ENCODE measurements at places on chromosomes 16 and 17.

- no peak for DNase-seq
These were observed 225.5 kb downstream of the LGALS9B start for GRCh38 chr17:20241855-20242254.

GRCh38 chr16:82133798-82134197, 36.2 kb downstream of the MPHOSPH6 start:
- no peak for DNase-seq

GRCh38 chr17:61307905-61308886, 91.4 kb upstream of the TBX2 start:
- DNase-seq: no peak

- DNase-seq: peak; percentile 96
These were observed 56.2 kb upstream of the LRRC37A3 start for GRCh38 chr17:64975318-64976087.

DNA sequence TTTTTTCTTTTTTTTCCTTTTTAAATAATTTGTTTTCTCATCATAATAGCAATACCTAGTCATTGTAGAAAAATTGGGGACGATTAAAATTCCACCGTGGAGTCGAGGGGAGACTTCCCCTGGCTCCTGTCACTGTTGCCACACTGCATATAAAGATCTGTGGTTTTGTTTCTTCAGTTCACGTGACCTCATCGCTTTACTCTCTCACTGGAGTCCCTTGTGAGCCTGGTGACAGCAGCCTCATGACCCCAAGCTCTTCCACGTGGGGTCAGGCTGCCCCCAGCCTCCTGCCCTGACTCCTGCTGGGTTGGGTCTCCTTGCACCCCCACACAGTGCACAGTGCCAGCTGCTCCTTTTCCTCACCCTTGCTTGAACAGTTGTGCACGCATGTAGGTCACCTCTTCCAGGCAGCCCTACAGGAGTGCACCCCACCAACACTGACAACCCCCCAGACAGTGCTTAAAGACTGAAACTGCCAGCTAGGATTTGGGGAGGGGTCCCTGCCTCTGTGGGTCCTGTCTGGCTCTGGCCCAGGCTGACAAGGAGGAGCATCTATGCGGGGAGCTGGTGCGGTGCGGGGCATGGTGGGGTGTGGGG, 7.3 kb upstream of the METRNL start:
- no peak for DNase-seq

DNA sequence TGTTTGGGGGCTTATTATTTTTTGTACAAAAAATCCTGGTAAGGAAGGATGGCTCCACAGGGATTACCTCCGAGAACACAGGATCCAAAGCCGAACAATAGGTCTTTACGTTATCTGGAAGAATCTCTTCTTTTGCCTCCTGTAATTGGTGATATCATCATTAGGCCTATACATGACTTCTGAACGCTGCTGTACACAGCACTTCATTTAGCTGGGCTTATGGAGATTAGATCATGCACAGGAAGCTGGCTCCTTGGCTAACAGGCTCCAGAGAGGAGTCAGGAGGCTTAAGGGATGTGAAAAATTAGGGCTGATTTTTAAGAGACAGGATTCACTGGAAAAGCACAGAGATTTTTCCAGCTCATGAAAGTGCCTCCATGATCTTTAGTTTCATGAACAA, 54.7 kb downstream of the TANGO6 start:
- DNase-seq: no peak

DNA sequence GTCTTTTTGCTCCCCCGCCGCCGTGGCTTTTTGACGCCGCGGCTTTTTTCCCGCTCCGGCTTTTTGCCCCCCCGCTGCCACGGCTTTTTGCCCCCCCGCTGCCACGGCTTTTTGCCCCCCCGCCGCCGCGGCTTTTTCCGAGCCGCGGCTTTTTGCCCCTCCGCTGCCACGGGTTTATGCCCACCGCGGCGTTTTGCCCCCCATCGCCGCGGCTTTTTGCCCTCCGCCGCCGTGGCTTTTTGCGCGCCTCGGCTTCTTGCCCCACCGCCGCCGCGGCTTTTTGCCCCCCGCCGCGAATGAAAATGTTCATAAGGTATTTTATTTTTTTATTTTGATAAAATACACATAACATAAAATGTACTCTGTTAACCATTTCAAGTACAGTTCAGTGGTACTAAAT, 527.2 kb upstream of the WSB1 start:
- DNase-seq: no peak

DNA sequence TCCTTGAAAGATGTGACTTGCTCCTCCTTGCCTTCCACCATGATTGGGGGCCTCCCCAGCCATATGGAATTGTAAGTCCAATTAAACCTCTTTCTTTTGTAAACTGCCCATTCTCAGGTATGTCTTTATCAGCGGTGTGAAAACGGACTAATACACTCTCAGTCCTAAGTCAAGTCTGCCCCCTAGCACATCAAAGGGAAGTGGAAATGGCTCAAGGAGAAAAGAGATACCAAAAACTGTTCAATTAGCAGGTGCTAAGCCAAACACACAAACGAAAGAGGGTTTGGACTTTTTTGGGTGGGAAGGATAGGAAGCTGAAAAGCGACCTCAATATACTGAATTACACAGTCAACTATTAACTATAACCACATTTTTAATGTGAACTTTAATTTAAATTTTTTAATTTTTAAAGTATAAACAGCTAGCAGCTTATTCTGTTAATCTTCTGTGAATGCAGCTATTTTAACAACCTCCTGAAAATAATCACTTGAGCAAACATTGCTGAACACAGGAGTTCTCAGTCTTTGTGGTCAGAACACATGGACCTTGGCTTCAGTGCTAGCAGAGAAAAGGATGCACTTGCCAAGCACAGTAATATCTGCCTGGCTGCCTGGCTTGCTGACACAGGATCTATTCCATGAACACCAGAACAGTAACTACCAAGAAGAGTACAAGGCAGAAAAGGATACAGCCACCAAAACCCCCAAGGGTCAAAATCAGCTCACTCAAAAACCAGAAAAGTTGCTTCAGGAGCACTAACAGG, 10.9 kb downstream of the ZNF18 start:
- no peak for DNase-seq

- no peak for DNase-seq
These were observed 14.7 kb downstream of the HIGD1B start for GRCh38 chr17:44862278-44862914.

GRCh38 chr17:59375857-59376256, 44.4 kb downstream of the YPEL2 start:
- DNase-seq: no peak

GRCh38 chr16:10181196-10182162, 749 bp downstream of the GRIN2A start:
- DNase-seq: peak; percentile 40

- no peak for DNase-seq
These were observed 4.8 kb downstream of the MARVELD3 start for GRCh38 chr16:71630808-71631207.

DNA sequence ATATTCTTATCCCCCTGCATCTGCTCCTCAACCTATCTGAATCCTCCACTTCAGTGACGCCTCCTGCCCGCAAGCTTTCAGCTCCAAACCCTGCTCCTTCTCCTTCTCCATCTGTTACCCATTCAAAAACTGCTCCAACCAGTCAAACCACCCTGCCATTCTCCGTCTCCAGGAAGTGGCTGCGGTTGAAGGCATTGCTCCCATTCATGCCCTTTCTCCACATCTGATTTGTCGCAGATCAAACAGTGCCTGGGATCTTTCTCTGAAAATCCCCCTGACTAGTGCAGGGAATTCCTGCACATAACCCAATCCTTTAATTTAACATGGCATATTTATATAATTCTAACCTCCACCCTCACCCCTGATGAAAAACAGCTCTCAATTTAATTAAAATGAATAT, 56.3 kb downstream of the SLFN5 start:
- DNase-seq: no peak

- DNase-seq: no peak
These were observed 8.3 kb downstream of the ANKRD40CL start for GRCh38 chr17:50758989-50759544.

GRCh38 chr17:74521701-74522201, 9.5 kb downstream of the CD300LB start:
- DNase-seq: no peak

GRCh38 chr16:88076211-88076931, 125.1 kb downstream of the BANP start:
- DNase-seq: no peak

DNA sequence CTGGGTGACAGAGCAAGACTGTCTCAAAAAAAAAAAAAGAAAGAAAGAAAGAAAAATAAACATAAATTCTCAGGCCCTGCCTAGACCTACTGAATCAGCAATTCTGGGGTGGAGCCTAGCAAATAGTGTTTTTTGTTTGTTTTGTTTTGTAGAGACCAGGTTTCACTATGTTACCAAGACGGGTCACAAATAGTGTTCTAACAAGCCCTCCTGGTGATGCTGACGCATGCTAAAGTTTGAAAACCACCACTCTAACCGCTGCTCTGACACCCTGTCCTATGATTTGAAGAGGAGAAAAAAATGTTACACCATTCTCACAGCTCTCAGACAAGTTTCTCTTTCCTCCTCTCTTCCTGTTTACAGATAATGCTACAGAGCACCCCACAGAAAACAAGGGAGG, 1.5 kb downstream of the MRPL10 start:
- no peak for DNase-seq

DNA sequence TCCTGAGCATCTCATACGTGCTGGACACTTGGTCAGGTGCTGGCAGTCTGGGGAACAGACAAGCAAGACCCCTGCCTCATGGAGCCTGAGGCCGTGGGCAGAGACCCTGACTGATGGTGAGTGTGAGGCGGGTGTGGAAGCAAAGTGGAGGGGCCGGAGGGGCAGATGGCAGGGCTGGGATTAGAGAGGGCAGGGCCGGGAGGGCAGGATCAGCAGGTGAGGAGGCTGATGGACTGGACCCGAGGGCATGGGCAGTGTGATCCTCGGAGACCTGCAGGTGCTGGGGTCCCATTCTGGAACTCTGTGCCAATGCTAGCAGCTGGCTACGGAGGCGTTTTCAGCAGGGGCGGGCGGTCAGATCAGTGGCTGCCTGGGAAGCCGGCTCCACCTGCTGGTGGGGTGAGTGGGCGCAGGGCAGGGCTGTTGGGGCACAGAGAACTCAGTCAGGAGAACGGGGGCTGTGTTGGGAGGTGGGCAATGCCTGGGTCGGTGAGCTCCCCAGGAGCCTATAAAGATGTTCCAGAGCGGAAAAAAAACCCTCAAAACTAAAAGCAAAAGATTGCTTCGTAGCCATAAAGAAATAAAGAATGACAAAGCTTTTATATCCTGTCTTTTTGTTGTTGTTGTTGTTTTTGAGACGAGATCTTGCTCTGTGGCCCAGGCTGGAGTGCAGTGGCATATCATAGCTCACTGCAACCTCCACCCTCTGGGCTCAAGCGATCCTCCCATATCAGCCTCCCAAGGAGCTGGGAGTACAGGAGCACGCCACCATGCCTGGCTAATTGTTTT, 8.9 kb upstream of the C16orf74 start:
- DNase-seq: no peak

GRCh38 chr17:27535178-27535928, 79.1 kb downstream of the KSR1 start:
- no peak for DNase-seq

- no peak for DNase-seq
These were observed 208.3 kb downstream of the RGS9 start for GRCh38 chr17:65345261-65346005.

DNA sequence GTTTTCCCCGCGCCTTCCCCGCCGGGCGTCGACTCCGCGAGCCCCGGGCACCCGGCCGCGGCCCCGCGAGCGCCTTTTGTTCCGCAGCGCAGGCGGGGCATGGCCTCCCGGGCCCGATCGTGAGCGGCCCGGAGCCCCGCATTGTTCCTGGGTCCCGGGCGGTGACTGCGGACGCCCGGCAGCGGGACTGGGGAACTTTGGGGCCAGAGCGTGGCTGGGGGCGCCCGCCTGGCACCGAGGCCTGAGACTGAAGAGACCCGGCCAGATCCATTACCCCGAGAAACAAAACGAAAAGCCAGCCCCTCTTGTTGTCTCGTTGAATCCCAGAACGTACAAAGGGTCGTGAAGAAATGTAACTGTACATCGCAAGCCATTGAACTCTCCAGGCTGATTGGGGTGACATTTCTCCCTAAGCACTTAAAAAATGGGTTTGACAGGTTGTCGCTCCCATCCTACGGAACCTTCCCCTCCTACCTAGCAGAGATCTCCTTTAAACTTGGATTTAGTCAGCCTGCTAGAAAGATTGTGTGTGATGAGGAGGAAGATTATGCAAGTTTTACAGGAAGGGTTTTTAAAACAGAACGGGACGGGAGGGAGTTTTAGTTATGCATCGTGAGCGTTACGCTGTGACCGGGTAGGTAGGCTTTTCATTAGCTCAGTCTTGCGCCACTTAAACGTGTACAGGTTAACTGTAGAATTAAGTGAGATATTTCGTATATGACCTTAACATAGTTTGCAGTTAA, 825 bp downstream of the METTL9 start:
- DNase-seq: no peak

- DNase-seq: no peak
These were observed 138.6 kb downstream of the TOX3 start for GRCh38 chr16:52408191-52408845.

GRCh38 chr16:83338941-83339340, 468.8 kb upstream of the HSBP1 start:
- DNase-seq: no peak

- DNase-seq: no peak
These were observed 437.8 kb downstream of the SLC39A11 start for GRCh38 chr17:72654706-72655105.

DNA sequence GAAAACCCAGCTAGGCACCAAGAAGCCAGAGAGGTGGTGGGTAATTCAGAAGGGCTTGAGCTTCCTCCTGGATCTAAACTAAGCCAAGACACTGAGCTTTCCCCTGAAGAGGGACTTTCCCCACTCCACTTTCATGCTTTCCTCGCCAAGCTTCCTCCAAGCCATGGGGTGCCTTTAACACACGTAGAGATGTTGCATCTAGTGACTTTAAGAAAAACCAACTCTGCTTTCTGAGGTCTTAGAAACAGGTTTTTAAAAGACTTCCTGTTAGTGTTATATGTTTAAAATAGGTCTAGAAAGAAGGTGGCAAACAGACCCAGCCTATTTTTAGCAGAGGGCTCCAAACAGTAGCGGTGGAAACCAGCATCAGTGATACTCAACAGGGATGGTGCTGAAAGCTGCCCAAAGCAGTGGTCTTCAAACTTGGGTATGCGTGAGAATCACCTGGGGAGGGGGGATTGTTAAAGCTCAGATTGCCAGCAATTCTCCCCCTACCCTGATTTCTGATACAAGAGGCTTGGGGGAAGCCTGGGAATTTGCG, 585.6 kb downstream of the CDH13 start:
- no peak for DNase-seq

GRCh38 chr17:16287563-16288027, 65.7 kb downstream of the CENPV start:
- DNase-seq: no peak

DNA sequence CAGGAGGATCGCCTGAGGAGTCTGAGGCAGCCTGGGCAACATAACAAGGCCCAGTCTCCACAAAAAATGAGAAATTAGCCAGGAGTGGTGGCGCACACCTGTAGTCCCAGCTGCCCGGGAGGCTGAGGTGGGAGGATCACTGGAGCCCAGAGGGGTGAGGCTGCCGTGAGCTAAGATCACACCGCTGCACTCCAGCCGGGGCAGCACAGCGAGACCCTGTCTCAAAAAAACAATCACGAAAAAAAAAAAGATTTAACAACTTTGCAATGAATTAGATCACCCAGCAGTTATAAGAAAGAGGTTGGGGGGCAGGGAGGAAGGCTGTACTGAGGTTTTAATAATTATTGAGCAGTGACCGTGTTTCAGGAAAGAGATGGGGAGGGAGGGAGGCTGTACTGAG, 49.4 kb downstream of the RPH3AL start:
- no peak for DNase-seq
